ENCODE measurements at places on chromosomes 5 and 9. TPM values are rescaled to one million over a fixed set of nuclear protein-coding genes. Genes with fewer than 3 reads are reported as not detected.

DNA sequence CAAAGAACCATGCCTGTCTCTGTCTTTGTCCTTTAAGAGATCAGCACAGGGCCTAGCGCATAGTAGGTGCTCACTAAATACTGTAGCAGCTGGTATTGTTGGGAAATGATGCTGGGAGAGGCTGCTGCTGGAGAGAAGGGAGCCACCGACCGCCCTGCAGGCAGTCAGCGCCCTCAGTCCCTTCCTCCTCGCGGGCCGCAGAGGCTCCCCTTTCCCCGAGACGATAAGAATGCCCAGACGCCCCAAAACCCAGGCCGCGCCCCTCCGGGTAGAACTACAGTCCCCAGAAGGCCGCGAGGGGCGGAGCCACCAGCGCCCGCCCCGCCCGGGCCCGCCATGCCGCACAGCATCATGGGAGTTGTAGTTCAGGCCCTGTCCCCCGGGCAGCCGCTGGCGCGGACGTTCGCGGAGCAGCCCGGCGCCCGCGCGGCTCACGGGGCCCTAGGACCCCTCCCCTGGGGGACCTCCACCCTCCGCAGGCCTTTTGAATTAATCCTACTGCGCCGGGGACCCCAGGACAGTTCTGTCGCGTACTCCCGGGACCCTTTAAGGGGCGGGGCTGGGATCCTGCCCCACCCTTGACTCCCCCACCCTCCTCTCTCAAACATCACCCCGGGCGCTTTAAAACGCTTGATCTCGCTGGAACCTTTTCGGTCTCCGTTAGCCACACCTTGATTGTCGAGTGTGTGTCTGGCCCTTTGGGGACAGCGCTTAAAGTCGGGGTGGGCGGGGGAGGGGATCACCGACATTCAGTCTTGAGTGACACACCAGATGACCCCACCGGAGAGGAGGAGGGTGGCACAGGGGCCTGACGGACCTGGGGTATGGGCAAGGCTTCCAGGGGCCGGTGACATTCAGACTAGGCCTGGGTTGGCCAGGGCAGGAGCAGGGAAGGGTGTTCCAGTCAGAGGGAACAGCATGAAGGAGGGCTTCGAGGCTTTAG, 24.8 kb upstream of the IER5L start:
- peak overlapping the region; percentile 51 for H3K4me3 ChIP-seq
- DNase-seq = peak; percentile 78
- no peaks in the 10 kb centered on the region for H3K36me3 ChIP-seq
- H3K27me3 ChIP-seq = no peaks in the 10 kb centered on the region

GRCh38 chr5:153974813-153975163, 63.9 kb downstream of the FAM114A2 start:
- no peak for DNase-seq
- H3K4me3 ChIP-seq = no peak overlapping the region
- H3K27me3 ChIP-seq = no peaks in the 10 kb centered on the region
- no peaks in the 10 kb centered on the region for H3K36me3 ChIP-seq

- no peak for DNase-seq
- no peak overlapping the region for H3K4me3 ChIP-seq
- H3K27me3 ChIP-seq = no peaks in the 10 kb centered on the region
- no peaks in the 10 kb centered on the region for H3K36me3 ChIP-seq
- no peaks in the 10 kb centered on the region for H3K4me1 ChIP-seq
Observed at GRCh38 chr5:95803271-95804148, 19.0 kb downstream of the GLRX start.

GRCh38 chr9:112755016-112755427, 4.5 kb downstream of the SNX30 start:
- no peaks in the 10 kb centered on the region for H3K4me1 ChIP-seq
- no peak overlapping the region for H3K27ac ChIP-seq
- no peaks in the 10 kb centered on the region for H3K36me3 ChIP-seq
- no peak overlapping the region for H3K4me3 ChIP-seq
- no peak for DNase-seq
- no peaks in the 10 kb centered on the region for H3K27me3 ChIP-seq

GRCh38 chr9:135268981-135269380, 181.5 kb downstream of the OLFM1 start:
- no peak overlapping the region for H3K27ac ChIP-seq
- H3K36me3 ChIP-seq = no peaks in the 10 kb centered on the region
- H3K4me1 ChIP-seq = no peaks in the 10 kb centered on the region

DNA sequence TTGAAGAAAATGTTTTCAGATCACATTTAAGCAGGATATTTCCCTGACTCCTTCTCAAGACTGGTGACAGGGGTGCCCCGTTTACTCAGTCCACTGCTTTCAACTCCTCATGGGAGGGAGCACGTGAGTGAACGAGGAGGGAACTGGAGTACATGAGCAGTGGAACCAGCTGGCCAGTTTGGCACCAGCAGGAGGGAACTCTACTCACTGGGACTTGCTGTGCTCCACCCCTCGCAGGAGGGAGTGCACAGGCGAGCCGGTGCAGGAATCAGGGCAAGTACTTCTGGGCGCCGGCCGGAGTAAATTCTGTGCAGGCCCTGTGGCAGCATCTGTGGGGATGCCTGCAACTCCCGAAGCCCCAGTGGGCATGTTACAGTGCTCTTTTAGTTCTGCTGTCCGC, 1941.1 kb upstream of the C9orf72 start:
- H3K4me1 ChIP-seq = no peaks in the 10 kb centered on the region
- no peaks in the 10 kb centered on the region for H3K36me3 ChIP-seq
- no peak overlapping the region for H3K4me3 ChIP-seq
- no peak overlapping the region for H3K27ac ChIP-seq

GRCh38 chr9:130262061-130262745, 3.4 kb upstream of the HMCN2 start:
- DNase-seq = no peak
- H3K27ac ChIP-seq = no peak overlapping the region
- no peaks in the 10 kb centered on the region for H3K36me3 ChIP-seq
- no peaks in the 10 kb centered on the region for H3K4me1 ChIP-seq

- H3K27me3 ChIP-seq = no peaks in the 10 kb centered on the region
- no peaks in the 10 kb centered on the region for H3K4me1 ChIP-seq
- H3K4me3 ChIP-seq = no peak overlapping the region
Observed at GRCh38 chr5:655406-655805, 37.7 kb downstream of the TPPP start.

GRCh38 chr9:133917375-133917774, 74.7 kb downstream of the VAV2 start:
- no peak overlapping the region for H3K27ac ChIP-seq
- H3K4me3 ChIP-seq = no peak overlapping the region
- no peaks in the 10 kb centered on the region for H3K36me3 ChIP-seq

GRCh38 chr9:96057155-96057554, 181.7 kb downstream of the ERCC6L2 start:
- DNase-seq = no peak
- no peaks in the 10 kb centered on the region for H3K27me3 ChIP-seq
- no peaks in the 10 kb centered on the region for H3K36me3 ChIP-seq
- H3K4me1 ChIP-seq = peaks cover 5% of the 10 kb centered on the region
- H3K4me3 ChIP-seq = no peak overlapping the region
- no peak overlapping the region for H3K27ac ChIP-seq

GRCh38 chr5:17373406-17373805, 124.6 kb upstream of the TAF11L2 start:
- H3K27ac ChIP-seq = no peak overlapping the region
- no peaks in the 10 kb centered on the region for H3K4me1 ChIP-seq
- no peak for DNase-seq
- H3K36me3 ChIP-seq = no peaks in the 10 kb centered on the region
- no peak overlapping the region for H3K4me3 ChIP-seq

DNA sequence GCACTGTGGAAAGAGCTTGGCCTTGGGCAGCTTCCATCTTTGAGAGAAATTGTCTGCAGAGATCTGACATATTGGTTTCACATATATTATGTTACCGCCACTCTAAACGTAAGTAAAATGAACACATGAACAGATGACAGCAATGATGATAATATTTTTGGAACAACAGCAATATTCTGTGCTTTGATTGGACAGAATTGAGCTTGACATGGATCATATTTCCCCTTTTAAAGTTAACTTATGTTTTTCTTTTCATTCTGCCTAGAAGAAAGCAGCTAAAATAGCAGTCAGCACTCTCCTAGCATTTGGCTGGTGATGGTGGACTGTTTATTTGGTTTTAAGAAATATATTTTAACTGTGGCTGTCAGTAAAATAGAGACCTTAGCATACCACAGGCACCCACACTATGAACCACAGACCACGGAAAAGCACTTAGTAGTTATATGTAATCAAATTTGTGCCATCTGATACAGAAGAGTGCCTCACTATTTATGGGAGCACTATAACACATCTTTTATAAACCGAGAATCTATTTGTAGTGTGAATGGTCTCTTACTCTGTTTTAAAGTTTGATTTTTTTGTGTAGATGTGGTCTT, 1.8 kb upstream of the CFAP95 start:
- no peaks in the 10 kb centered on the region for H3K27me3 ChIP-seq
- DNase-seq = no peak
- H3K27ac ChIP-seq = no peak overlapping the region
- no peak overlapping the region for H3K4me3 ChIP-seq

DNA sequence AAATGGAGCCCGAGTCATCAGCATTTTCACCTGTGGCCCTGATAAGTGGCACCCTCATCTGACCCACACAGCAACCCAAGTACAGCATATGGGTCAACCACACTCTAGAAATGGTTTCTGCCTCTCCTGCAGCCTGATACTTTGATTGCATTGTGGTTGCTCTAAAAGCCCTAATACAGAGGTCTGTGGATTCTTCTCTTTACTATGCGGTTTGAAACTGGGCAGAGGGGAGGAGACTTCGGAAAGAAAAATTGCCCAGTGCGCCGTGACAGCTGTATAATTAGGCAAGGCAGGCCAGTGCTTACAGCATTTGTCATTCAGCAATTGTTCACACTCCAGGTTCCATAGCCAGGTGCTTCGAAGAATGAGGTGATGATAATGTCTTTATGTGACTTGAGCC, 361.0 kb downstream of the NFIB start:
- no peaks in the 10 kb centered on the region for H3K4me1 ChIP-seq
- no peaks in the 10 kb centered on the region for H3K27me3 ChIP-seq
- H3K4me3 ChIP-seq = no peak overlapping the region
- H3K27ac ChIP-seq = no peak overlapping the region
- no peaks in the 10 kb centered on the region for H3K36me3 ChIP-seq

- no peaks in the 10 kb centered on the region for H3K4me1 ChIP-seq
- no peak overlapping the region for H3K4me3 ChIP-seq
- H3K27me3 ChIP-seq = no peaks in the 10 kb centered on the region
- H3K27ac ChIP-seq = no peak overlapping the region
Observed at GRCh38 chr5:147530530-147531389, 20.9 kb upstream of the DPYSL3 start.

- H3K27ac ChIP-seq = no peak overlapping the region
- no peak overlapping the region for H3K4me3 ChIP-seq
- no peak for DNase-seq
- no peaks in the 10 kb centered on the region for H3K27me3 ChIP-seq
- no peaks in the 10 kb centered on the region for H3K36me3 ChIP-seq
- H3K4me1 ChIP-seq = no peaks in the 10 kb centered on the region
Observed at GRCh38 chr5:59565551-59565950, 328.0 kb downstream of the PDE4D start.

DNA sequence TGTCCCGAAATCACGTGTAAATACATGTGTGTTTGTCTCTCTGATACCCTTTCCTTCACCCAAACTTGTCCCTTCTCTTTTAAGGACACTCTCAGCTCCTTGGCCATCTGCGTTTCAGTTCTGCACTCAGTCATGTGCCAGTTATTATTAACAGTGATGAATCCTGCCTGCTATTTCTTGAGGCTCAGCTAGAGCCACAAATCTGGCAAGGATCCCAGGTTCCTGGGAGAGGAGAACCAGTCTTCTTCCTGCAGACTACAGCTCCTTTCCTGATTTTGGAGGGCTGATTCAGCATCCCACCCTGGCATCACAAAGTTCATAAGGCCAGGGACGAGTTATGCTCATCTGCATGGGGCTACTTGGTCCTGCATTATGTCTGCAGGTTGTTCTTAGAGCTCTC, 5.6 kb downstream of the MAMDC2 start:
- peaks cover 92% of the 10 kb centered on the region for H3K4me1 ChIP-seq
- no peaks in the 10 kb centered on the region for H3K36me3 ChIP-seq
- DNase-seq = peak; percentile 89
- peak overlapping the region; percentile 58 for H3K27ac ChIP-seq
- H3K27me3 ChIP-seq = no peaks in the 10 kb centered on the region

GRCh38 chr9:16058131-16058549, 505.3 kb downstream of the CCDC171 start:
- no peaks in the 10 kb centered on the region for H3K36me3 ChIP-seq
- H3K27me3 ChIP-seq = no peaks in the 10 kb centered on the region
- no peak overlapping the region for H3K27ac ChIP-seq

The OGN gene
- total RNA-seq = 17.4 TPM

The PCDHGA9 gene
- total RNA-seq = 8.4 TPM

The REEP2 gene
- total RNA-seq = 7.5 TPM

The EGR1 gene
- 14.1 TPM for total RNA-seq

The LVRN gene
- 15.9 TPM for total RNA-seq

The GRIA1 gene
- total RNA-seq = 2.1 TPM

The ZNF474 gene
- total RNA-seq = 1.5 TPM

The GMCL2 gene
- not detected for total RNA-seq

The ARAP3 gene
- total RNA-seq = 11.1 TPM

The TGFBI gene
- total RNA-seq = 158 TPM

The NTRK2 gene
- total RNA-seq = 83.4 TPM

The RALGDS gene
- total RNA-seq = 48.0 TPM

The OTP gene
- total RNA-seq = not detected

Measured in tibial nerve (tissue), 4 donors.